RCC 7860 (cell line): ENCODE measurements at places on chromosomes 13 and 19.
A peak's percentile ranks its signal among the peaks of the same experiment; 100 is the strongest.

- DNase-seq: no peak
These were observed 43.2 kb downstream of the FLT3 start for GRCh38 chr13:28056970-28057712.

DNA sequence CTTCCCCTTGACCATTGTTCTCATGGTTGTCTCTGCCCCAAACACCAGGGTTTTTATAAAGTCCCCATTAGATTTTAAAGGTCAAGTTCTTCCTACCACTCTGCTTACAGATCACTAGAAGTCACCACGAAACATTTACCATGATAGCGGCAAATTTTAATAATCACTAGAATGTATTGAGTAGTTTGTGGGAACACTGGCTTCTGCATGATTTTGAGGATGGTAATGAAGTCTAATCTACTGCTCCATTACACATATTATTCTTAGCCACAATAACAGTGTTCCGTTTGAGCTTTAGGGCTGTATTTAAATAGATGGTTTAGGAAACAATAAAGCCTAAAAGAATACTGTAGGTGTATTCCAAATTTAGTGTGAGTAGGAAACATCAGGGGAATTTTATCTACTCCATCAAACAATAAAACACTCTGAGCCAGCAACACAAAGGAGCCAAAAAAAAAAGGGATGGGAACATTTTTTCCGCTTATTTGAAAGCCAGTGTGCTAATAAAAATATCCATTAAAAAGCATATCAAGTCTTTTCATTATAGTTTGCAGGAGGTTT lies 49.7 kb downstream of the KLF12 start:
- DNase-seq: no peak

GRCh38 chr19:15449620-15450527 lies at the start of gene WIZ:
WIZ (minus strand) TSS chr19:15449956; CDS start chr19:15448307, 1,649 bp downstream.
- peak; percentile 25 for DNase-seq

DNA sequence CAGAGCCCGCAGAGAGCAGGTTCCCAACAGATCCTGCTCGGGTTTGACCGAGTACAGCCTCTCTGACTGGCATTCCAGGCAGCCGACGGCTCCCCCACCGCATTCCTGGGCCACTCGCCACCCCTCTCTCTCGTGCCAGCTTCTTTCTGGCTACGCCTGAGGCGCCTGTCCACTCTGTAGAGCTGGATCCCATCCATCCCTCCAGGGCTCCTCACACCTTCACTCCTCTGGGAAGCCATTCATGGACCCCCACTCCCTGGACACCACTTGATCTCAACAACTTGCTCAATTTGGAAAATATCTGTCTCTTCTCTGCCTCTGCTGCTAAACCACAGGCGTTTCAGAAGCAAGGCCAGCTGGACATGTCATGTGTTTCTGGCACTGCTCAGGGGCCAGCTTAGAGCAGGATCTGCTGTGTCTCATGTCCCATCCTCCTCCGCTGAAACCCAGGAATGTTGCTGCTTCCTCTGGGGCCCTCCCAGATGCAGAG lies 30.6 kb upstream of the ATP1A3 start:
- DNase-seq: no peak

GRCh38 chr13:46211116-46211482 lies 629 bp upstream of the LRRC63 start:
- no peak for DNase-seq

GRCh38 chr19:5880604-5881078 lies 10.3 kb upstream of the FUT5 start:
- peak; percentile 12 for DNase-seq

DNA sequence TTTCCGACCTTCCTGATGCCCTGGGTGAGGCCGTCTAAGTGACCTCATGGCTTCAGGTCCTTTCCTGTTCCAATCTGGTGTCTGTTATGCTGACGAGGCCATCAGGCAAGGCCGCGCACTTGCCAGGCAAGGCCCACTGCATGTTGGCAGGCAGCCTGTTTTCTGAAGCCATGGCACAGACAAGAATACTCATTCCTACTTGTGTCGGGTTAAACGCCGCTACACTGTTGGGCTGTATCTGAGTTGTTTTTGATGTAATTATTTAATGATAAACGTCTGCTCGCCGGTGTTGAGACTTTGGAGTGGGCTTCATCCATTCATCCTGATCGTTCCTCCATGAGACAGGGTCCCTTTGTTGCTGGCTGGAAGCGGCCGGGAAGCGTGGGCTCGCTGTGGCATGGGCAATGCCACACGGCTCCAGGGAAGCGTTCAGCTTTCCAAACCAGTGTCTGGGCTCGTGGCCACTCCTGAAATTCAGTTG lies 92.1 kb downstream of the ATP11A start:
- DNase-seq: no peak

DNA sequence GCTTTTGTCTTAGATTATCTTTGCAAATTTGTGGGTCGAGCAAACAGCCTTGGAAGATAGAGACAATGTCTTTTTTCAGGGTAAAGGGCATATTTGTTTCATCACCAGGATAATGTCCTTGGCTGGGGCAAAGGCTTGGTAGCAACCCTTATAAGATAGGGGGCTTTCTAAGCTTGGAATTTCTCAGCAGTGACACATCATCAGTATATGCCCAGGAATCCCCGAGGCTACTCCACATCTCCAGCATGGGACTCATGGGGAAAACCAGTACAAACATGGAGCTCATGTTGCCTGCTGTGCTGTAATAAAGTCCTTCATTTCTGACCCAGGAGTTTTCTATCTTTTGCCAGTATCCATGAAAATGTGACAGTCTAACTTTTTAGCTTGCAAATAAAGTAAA lies 77.1 kb downstream of the DCLK1 start:
- no peak for DNase-seq

- no peak for DNase-seq
These were observed 15.4 kb upstream of the FAM216B start for GRCh38 chr13:42766016-42766415.

- no peak for DNase-seq
These were observed 119.7 kb upstream of the SOX1 start for GRCh38 chr13:111947026-111947810.

DNA sequence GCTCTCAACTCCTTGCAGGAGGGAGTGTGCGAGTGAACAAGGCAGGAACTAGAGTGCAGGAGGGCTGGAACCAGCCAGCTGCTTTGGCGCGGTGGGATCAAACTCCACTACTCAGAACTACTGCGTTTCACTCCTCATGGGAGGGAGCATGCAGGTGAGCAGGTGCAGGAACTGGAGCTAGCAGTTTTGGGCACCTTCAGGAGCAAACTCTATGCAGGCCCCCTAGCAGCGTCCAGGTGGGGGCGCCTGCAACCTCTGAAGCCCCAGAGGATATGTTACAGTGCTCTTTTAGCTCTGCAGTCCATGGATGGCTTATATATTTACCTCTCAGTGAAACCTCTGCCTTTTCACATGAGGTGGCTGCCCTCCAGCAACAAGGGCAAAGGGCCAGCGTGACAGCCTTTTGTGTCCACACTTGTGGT lies 1303.4 kb downstream of the PCDH9 start:
- no peak for DNase-seq

DNA sequence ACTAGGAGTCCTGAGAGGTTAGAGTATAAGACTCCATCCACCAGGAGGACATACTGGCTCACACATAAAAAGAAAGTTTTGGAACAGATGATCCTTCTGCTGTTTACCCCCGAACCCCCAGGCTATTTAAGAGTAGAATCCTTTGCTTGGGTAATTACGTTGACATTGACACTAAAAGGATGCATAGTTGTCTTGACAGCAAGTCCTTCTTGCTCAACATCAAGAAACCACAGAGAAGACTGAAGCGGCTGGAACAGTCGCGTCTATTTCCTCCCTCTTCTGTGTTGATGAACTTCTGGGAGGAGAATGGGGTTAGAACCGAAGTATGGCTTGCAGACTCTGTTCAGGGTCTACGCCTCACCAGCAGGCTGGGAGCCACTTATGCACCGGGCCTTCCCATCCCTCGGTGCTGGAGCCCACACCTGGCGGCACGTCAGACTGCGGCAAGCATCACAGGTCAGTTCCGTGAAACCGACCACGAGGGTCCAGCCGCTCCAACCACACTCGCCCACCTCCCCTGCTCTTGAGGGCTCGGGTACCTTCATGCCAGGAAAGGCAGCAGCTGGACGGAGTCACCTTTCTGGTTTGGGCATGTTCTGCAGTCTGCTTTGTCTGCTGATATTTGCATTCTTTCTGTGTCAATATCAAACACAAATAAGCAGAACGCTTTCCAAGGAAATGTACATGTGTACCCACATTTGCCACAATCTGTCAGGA lies 42.4 kb upstream of the RANBP3 start:
- DNase-seq: no peak

- no peak for DNase-seq
These were observed 133.3 kb downstream of the RGCC start for GRCh38 chr13:41590643-41591042.

GRCh38 chr19:8196271-8196927 lies 12.8 kb upstream of the CERS4 start:
- no peak for DNase-seq

DNA sequence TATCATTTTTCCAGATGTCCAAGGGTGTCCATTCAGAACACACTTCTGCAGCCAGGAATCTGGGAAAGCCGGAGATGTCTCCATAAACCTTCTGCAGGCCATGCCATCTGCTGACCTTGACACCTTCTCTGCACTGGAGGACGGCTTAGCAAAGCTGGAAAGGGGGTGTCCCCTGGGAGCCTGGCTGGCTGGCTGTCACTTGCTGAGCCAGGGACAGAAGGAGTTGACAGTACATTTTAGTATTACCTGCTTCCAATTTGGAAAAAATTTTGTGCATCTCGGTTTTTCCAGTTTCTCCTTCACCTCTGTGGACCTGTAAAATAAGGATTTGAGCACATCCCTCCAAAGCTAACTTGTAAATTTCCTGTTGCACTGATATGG lies 8.1 kb upstream of the CHST8 start:
- DNase-seq: no peak

- DNase-seq: no peak
These were observed 1543.0 kb downstream of the SLITRK5 start for GRCh38 chr13:89214185-89214584.

DNA sequence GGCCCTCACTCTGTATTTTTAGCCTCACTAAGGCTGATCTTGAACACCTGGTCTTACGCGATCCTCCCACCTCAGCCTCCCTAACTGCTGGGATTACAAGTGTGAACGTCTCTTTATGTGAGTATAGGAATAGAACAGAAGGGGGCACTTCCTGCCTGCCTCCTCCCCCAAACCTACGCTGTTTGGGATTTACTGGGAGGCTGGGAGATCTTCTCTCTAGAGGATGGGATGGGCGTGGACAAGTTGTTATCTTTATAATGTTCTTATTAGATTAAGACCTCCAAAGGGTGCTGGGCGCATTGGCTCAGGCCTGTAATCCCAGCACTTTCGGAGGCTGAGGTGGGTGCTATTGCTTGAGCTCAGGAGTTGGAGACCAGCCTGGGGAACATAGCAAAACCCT lies 2.9 kb upstream of the CSNK1G2 start:
- no peak for DNase-seq

DNA sequence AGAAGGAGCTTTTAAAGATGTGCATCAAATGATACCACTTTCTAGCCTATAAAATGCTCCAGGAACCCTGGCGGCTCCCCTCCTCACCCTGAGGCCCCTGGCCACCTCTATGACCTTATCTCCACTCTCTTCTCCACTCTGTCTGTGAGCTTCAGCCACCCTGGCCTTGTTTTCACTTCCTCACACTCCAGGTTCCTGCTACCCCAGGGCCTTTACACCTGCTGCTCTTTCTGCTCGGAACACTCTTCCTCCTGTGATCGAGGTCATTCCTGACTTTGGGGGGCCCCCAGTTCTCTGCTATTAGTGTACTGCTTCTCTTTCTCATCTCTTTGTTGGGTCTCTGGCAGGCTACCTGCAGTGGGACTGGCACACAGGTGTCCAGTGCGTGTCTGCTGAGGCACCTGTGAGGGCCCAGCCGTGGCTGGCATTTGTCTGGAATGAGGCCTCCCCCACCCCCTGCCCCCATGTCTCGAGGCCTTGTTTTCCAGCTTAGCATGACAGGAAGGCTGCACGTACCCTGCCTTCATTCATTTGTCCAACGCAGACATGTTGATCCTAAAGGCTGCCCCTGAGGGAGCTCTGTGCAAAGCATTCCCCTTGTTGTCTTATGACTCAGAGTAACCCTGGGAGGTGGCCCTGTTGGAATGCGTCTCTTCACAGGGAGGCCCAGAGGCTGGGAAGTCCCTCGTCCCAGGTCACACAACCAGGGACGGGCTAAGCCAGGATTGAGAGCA lies 2.3 kb downstream of the DDA1 start:
- DNase-seq: peak; percentile 85

- no peak for DNase-seq
These were observed 128.3 kb upstream of the FRY start for GRCh38 chr13:31903111-31903815.

DNA sequence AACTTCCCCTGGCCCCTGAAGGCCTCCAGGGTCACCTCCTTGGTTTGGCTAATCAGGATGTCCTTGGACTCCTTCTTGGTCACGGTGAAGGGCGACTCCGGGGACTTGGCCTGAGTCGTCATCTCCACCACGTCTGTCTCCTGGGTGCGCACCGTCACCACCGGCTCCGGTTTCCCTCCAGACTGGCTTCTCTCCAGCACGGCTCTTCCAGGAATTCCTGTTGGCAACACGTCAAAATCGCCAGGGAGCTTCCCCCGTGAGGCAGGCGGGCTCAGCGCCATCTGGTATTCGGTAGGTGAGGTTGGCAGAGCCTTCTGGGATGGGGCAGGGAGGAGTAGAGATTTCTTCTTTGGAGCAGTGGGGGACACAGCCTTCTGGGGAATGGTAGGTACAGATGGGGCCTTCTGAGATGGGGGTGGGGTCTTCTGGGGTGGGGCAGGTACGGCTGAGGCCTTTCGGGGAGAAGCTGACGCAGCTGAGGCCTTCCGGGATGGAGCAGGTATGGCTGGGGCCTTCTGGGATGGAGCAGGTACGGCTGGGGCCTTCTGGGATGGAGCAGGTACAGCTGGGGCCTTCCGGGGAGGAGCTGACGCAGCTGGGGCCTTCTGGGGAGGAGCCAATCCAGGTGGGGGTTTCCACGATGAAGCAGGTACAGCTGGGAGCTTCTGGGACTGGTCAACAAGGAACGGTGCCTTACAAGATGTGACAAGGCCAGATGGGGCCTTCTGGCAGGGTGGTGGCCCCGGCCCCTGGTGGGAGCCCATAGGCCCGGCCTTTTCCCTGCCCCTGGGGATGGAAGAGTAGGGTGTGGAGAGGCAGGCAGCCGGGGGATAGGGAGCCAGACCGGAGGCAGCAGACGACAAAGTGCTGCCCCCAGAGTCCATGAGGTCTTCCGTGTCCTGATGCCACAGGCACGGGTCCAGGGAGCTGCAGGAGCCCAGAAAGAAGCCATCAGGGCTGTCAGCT lies 3.8 kb downstream of the GARIN5B start:
- DNase-seq: no peak

DNA sequence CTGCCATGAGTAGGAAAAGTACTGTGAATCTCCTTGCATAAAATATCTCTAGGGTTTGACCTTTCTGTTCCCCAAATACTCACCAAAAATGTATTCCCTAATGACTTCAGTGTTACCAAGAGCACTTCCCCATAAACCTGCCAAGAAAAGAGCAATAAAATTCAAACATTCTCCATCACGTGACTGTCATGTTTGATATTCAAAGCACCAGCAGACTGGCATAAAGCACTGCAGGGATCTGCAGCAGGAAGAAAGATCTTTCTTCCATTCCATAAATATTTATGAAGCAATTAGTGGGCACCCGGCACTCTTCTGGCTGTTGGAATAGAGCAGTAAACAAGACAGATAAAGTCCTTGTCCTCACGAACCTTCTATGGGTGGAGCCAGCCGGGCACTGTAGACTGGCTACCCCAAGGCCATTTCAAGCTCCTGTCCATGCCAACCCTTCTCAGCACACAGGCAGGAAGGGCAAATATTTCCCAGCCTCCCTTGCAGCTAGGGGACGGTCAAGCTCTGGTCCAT lies 20.3 kb downstream of the PLA2G4C start:
- no peak for DNase-seq

- peak; percentile 84 for DNase-seq
These were observed 37.0 kb upstream of the NANOS3 start for GRCh38 chr19:13839938-13840304.

GRCh38 chr19:2207991-2208860 lies 27.9 kb downstream of the PLEKHJ1 start:
- no peak for DNase-seq
